ENCODE measurements at places on chromosomes 3 and 15.

DNA sequence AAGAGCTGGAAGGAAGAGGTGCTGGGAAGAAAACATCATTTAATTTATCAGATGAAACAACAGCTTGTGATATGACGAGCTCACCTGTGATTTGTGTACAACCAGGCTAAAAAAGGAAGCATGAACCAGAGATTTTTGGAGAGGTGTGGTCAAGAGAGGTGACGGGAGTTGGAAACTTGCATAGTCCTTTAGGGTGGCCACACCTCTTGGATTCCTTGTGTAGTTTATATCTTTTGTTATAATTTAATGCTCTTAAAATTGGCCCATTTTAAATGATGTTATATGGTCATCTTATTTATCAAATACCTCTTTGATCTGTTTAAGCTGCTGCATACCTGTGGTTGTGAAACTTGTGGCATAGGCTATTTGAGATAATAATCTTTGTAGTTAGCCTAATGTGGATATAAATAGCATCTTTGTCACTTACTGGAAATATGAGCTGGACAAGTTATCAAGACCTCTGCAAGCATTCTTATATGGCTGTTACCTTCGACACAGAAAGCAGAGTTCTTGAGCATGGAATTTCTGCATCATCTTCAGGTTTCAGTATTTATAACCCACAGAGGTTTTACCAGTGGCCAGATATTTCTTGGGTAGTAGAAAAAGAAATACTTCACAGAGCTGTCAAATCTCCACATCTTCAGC, 49.1 kb downstream of the IL1RAP start:
- no peak for DNase-seq

GRCh38 chr3:125052624-125053303, 3.0 kb downstream of the HEG1 start:
- DNase-seq: peak; percentile 86

DNA sequence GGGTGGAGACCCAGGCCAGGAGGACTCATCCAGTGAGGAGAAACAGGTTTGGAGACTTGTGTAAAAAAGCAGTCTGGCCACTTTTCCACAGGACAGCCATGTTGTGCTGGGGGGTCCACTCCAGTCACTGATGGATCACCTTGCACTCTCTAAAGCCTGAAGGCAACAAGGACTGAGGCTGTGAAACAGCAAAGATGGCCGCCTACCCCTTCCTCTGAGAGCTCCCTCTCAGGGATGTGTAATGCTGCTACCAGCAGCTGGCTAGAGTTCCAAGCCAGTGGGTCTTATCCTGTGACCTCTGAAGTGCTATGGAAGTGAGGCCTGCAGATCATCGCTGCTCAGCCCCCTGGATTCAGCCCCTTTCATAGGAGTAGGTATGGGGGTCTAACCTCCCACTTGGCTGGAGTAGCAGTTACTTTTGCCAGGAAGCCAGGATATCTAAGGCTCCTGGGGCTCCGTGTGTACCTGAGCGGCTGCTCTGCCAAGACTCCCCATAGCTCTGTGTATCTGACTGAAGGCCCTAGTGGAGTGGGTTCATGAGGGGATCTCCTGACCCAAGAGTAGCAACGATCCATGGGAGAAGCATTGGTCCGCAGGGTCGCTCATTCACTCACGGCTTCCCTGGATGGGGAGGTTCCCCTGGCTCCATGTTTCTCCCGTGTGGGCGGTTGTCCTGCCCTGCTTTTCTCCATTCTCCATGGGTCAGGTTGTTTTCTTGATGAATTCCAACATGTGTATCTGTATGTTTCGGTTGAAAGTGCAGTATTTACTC, 69.9 kb upstream of the TNFSF10 start:
- DNase-seq: no peak

DNA sequence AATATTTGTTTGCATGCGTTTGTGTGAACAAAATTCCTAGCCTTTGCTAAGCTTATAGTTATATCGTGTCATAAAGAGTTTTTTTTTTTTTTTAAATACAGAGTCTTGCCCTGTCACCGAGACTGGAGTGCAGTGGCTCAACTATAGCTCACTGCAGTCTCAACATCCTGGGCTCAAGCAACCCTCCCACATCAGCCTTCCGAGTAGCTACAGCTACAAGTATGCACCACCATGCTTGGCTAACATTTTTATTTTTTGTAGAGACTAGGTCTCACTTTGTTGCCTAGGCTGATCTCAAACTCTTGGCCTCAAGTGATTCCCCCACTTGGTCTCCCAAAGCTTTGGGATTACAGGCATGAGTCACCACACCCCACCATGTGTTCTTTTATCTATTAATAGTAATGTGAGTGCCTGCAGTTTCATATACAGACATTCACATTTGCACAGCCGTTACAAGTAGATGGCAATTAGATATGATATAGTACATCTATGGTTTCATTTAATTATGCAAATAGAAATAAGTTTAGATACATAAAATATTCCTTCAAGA, 848.6 kb downstream of the PDCD6IP start:
- DNase-seq: no peak

DNA sequence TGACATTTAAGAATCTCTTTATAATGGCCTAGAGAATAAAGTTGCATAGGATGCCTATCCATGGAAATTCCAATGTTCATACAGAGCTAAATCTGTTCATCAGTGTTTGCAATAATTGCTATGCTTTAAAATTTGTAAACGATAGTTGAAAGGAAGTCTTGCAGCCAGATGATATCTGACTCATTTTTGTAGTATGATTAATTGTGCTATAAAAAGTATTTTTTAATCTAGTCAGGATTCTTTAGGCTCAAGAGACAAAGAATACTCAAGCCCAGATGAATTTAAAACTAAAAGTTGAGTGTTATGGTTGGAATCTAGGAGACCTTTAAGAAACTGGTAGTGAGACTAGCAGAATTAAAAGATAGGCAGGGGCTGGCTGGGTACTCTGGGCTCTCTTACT, 50.5 kb downstream of the SUCNR1 start:
- DNase-seq: peak; percentile 88

DNA sequence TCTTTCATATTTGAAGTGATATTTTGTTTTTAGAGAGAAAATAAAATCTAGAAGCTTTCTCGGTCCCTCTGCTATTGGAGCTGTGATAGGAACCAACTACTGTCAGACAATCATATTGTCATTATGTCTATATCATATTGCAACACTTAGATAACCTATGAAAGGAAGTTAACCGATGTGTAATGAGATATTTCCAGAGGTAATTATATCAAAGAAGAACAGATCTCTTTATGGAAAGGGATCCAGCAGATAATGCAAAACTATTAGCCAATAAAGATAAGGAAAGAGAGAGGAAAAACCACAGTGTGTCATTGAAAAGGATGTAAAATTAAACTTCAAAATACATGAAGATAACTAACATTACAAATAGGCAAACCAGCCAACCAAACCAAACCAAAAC, 529.1 kb upstream of the CCDC54 start:
- no peak for DNase-seq

- DNase-seq: no peak
These were observed 335.8 kb downstream of the MECOM start for GRCh38 chr3:169327546-169328356.

DNA sequence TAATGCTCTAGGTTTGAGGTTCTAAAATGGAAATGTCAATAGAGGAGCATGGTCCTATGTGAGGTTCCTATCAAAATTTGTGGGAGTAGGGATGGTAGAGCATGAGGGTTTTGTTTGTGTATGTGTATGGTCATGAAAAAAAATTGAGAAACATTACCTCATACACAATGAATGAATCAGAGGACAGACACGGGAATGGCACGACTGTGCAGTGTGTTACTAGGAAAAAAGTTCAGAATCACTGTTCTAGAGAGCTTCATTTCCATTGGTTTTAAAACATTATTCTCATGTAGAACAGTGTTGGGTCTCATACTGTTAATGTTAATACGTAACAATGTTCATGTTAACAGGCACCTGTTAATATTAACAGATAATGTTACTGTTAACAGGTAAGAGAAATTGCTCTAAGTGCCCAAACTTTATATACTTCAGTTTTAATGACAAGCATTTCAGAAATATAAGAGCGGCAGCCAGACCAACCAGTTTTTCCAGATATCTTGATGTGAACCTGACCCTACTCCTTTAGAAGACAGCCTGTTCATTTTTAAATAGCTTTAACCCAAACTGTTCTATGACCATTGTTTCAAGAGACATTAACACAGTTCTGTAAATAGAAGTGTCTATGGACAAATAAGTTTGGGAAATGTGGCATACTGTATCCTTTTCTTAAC, 48.0 kb downstream of the SLC15A2 start:
- DNase-seq: no peak

DNA sequence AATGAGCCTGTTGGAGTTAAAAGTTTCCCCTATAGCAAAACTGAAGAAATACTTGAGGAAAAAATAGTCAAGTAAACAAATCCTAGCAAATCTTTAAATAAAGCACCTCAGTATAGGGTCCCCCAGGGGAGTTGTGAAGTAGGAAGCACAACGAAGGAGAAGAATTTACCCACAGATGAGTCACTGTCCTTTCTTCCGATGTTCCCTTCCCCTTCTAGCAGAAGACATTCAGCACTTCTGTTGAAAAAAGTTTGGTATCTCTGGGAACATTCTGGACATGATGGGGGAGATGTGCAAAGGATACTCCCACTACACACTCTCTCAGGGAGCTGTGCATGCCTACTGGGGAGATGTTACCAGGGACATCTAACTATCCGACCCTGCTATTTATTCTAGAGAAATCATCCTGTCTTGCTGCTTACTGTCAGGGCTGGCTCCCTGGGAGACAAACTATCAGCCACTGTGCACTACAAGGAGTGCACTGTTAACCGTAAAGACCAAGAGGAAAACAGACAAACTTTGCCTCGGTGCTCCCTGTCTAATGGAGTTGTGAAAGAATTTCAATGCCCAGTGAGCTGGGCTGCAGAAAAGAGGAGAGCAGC, 93.8 kb downstream of the RFTN1 start:
- DNase-seq: peak; percentile 21

GRCh38 chr15:100879464-100880138, at the start of gene ALDH1A3:
Gene ALDH1A3, plus strand, starts transcription at chr15:100879831. Its CDS starts 77 bp downstream, at chr15:100879908.
- DNase-seq: peak; percentile 30

- no peak for DNase-seq
These were observed 18.3 kb downstream of the TMEM62 start for GRCh38 chr15:43151688-43152087.

GRCh38 chr3:186264608-186265400, 97.2 kb downstream of the DGKG start:
- DNase-seq: no peak

DNA sequence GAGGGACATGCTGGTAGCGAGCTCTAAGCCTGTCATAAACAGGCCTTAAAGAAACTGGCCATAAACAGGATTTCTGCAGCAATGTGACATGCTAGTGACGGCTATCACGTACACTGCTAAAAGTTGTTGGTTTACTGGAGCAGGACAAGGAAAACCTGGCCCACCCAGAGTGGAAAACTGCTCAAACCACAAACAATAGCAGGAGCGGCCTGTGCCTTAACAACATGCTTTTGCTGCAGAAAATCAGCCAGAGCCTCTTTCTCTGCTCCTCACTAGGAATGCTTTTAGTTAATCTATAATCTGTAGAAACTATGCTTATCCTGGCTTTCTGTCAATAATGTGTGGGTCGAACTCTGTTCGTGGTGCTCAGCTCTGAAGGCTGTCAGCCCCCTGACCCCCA, 202.9 kb upstream of the UBE3A start:
- no peak for DNase-seq

DNA sequence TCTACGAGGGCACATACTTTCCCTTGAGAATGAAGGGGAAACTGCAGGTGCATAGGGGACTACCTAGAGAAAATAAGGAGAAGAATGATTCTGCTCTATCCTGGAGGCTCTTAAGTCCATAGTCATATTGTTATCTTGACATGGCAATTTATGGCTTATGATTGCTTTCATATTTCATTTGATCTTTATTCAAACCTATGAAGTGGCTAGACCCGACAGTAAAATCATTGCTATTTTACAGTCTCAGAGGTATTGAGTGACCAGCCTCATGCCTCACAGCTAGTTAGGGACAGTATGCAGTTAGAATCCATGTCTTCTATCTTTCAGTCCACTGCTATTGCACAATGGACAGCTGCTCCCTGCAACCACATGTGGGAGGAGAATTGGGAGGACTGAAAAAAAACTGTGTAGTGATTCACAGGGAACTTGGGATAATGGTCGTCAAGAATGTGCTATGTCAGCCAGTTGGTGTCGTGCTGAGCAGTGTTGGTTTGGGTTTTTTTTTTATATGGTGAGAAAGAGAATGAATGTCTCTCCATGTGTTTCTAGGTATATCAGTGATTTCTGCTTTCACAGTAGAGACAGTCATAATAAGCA, 63.2 kb upstream of the SPPL2A start:
- peak; percentile 88 for DNase-seq

GRCh38 chr3:9808345-9809037, 1.6 kb upstream of the TTLL3 start:
- peak; percentile 47 for DNase-seq

GRCh38 chr3:129181819-129182218, 1.9 kb downstream of the CNBP start:
- DNase-seq: no peak

- DNase-seq: no peak
These were observed 23.3 kb upstream of the PLCL2 start for GRCh38 chr3:16861432-16861831.

DNA sequence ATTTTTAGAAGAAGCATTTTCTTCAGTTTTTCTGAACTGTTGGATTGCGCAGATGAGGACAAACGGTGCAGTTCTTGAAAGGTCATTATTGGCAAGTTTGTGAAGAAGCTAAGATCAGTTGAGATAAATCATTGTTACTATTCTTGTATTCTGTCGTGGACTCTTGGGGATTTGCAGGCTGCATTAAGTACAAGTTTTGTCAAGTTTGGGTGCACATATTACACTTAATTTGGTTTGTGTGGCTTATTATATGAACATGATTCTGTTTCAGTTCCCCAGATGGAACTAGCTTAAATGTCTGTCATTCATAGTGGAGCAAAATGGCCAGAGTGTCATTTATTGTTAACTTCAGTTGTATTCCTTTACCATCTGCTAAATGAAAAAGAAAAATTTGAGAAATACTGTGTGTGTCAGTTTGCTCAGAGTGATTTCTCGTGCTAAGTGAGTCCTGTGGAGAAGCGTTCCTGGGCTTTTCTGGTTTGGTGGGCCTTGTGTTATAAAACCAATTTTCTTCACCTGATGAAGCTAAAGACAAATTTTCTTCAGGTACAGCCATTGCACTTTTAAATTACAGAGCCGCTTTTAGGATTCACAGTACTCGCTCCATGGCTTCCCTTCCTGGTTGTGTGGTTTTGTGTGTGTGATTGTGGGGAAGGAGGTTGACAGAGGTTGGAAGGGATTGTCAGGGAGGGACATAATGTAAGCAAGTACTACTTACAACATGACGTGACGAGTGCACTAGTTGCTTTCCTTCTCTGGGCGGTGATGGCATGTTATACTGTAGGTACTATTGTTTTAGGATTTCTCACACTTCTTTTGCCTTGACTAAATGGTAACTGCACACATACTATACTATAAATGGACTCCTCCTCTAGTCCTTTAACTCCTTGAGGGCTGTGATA, 1.7 kb downstream of the AKAP13 start:
- DNase-seq: no peak

GRCh38 chr3:133461291-133461690, 61.4 kb downstream of the BFSP2 start:
- no peak for DNase-seq

- no peak for DNase-seq
These were observed 318.5 kb downstream of the SLC9A9 start for GRCh38 chr3:143529798-143530197.

GRCh38 chr3:172869368-172869771, 118.8 kb downstream of the ECT2 start:
- peak; percentile 5 for DNase-seq

All from HCEC 1CT (cell line).